ENCODE measurements at places on chromosomes 4 and X. TPM values are rescaled to one million over a fixed set of nuclear protein-coding genes. Genes with fewer than 3 reads are reported as not detected.

GRCh38 chrX:2903366-2903765 lies 25.8 kb downstream of the ARSD start:
- peaks cover 3% of the 10 kb centered on the region for H3K4me1 ChIP-seq
- H3K27me3 ChIP-seq = peaks cover 2% of the 10 kb centered on the region
- DNase-seq = no peak
- no peak overlapping the region for H3K4me3 ChIP-seq

STK26 gene
- total RNA-seq = 60.9 TPM

GRCh38 chrX:96752781-96753180 lies 68.1 kb downstream of the DIAPH2 start:
- no peaks in the 10 kb centered on the region for H3K4me1 ChIP-seq
- no peak overlapping the region for H3K27ac ChIP-seq
- H3K4me3 ChIP-seq = no peak overlapping the region
- peaks cover 2% of the 10 kb centered on the region for H3K36me3 ChIP-seq
- no peaks in the 10 kb centered on the region for H3K27me3 ChIP-seq
- no peak for DNase-seq

DNA sequence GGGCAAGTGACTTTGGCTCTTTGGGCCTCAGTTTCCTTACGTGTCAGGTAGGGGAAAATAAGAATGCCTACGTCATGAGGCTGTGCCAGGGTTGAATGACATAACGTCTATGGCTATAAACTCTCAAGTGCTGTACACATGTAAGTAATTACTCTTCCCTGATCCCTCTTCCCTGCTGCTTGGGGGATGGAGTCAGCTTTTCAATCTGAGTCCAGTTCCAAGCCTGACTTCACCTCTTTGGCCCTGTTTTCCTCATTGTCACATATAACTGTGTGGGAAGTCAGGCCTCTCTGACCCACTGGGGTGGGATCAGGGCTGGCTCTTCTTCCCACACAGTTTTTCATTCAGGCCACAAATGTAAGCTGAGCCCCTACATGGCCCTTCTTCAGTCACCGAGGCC lies 11.4 kb upstream of the CITED1 start:
- no peak for DNase-seq
- H3K36me3 ChIP-seq = no peaks in the 10 kb centered on the region
- H3K4me3 ChIP-seq = no peak overlapping the region
- peaks cover 5% of the 10 kb centered on the region for H3K27me3 ChIP-seq

DNA sequence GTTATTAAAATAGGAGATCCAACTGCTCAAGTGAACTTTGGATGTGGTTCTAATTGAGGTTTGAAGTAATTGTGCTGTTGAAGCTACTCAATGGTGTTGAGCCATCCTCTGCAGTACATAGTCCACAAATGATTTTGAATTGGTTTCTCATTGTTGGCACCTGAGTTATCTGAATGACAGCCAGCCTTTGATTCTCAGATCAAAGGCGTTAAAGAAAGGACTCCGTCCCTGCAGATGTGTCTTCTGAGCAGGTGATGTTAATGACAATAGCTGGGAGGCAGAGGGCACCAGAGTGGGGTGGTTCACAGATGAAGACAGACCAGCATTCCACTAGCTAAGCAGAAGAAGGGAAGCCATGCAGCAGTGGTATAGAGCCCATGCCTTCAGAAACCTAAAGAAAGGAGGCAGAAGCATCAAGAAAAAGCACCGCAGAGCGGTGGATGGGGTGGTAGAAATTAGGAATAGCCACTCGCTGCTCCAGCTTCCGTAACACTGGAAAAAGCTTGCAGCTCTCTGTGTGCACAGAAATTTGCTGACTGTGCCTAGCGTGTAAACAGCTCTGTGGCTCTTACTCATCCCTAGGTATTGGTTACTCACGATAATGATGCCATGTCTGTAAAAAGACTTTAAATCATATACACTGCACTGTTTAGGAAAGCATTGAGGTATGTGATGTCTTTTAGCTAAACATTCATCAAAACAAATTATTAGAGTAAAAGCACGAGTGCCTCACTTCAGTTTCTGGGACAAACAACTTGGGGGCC lies 79.2 kb upstream of the CLCN4 start:
- peaks cover 9% of the 10 kb centered on the region for H3K4me1 ChIP-seq
- H3K4me3 ChIP-seq = no peak overlapping the region
- no peak for DNase-seq
- H3K27me3 ChIP-seq = no peaks in the 10 kb centered on the region
- peaks cover 2% of the 10 kb centered on the region for H3K36me3 ChIP-seq
- H3K27ac ChIP-seq = no peak overlapping the region

PAK3 gene
- total RNA-seq = 1.3 TPM

GRCh38 chr4:83582289-83582785 lies 46.4 kb downstream of the GPAT3 start:
- H3K36me3 ChIP-seq = peaks cover 1% of the 10 kb centered on the region
- no peaks in the 10 kb centered on the region for H3K4me1 ChIP-seq
- no peak for DNase-seq
- no peak overlapping the region for H3K27ac ChIP-seq

DNA sequence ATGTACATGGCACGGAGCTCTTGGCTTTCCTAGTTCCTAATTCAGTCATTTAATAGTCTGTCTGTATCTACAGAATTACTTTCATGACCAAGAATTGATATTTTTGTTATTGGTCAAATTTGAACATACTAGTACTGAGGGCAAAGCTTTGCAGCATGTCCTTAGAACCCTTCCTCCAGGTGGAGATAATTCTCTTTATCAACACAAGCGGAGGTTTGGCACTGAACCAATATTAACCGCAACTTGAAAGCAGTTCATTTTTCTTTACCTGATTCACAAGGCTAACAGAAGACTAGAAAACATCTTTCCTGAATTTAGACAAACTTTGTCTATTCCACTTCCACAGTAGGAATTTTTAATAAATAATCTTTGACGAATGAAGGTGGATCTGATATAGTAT lies 73.8 kb downstream of the TACR3 start:
- no peak for DNase-seq
- no peaks in the 10 kb centered on the region for H3K36me3 ChIP-seq
- no peak overlapping the region for H3K27ac ChIP-seq
- H3K4me3 ChIP-seq = no peak overlapping the region
- H3K27me3 ChIP-seq = no peaks in the 10 kb centered on the region
- no peaks in the 10 kb centered on the region for H3K4me1 ChIP-seq

GRCh38 chr4:38667085-38667893 lies 3.3 kb downstream of the KLF3 start:
- peaks cover 71% of the 10 kb centered on the region for H3K4me1 ChIP-seq
- DNase-seq = peak; percentile 72
- no peaks in the 10 kb centered on the region for H3K36me3 ChIP-seq
- H3K27me3 ChIP-seq = no peaks in the 10 kb centered on the region

REPS2 gene
- not detected for total RNA-seq

DNA sequence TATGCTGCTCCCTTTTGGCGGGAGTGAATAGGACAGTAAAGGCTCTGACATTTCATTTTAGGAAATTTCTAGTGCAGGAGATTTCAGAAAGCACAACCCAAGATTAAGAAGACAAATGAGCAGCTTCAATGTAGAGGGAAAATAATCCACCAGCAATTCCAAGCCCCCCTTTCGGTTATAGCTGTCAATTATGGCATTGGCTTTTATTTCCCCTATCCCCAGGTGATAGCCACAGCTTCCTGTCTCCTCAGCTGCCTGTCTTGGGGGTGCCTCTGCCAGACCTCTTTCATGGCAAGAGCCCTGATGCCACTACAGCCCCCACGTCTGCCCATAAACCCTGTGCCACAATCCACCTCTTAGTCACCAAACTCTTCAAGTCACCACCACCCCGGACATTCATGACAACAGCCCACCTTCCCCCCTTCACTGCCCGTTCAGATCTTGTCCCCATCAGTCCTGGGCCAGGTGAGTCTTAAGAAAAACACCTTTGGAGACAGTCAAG lies 48.4 kb upstream of the CLNK start:
- peaks cover 33% of the 10 kb centered on the region for H3K4me1 ChIP-seq
- no peak overlapping the region for H3K4me3 ChIP-seq
- H3K27me3 ChIP-seq = peaks cover 7% of the 10 kb centered on the region
- DNase-seq = no peak
- no peaks in the 10 kb centered on the region for H3K36me3 ChIP-seq

MAGEA10 gene
- total RNA-seq = not detected

DNA sequence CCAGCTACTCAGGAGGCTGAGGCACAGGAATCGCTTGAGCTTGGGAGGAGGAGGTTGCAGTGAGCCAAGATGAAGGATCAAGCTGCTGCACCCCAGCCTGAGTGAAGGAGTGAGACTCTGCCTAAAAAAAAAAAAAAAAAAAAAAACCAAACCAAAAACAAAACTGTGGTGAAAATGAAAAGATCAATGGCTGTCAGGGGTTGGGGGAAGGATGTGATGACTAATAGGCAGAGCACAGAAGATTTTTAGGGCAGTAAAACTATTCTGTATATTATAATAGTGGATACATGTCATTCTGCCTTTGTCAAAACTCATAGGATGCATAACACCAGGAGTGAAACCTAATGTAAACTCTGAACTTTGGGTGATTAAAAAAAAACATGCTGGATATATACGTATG lies 69.9 kb upstream of the ELOVL6 start:
- peaks cover 4% of the 10 kb centered on the region for H3K4me1 ChIP-seq
- no peak overlapping the region for H3K27ac ChIP-seq
- no peaks in the 10 kb centered on the region for H3K36me3 ChIP-seq
- peaks cover 7% of the 10 kb centered on the region for H3K27me3 ChIP-seq

GRCh38 chrX:153933748-153934147 lies 1.1 kb downstream of the NAA10 start:
- peak overlapping the region; percentile 74 for H3K27ac ChIP-seq
- peaks cover 7% of the 10 kb centered on the region for H3K36me3 ChIP-seq
- no peak for DNase-seq
- H3K27me3 ChIP-seq = no peaks in the 10 kb centered on the region

DNA sequence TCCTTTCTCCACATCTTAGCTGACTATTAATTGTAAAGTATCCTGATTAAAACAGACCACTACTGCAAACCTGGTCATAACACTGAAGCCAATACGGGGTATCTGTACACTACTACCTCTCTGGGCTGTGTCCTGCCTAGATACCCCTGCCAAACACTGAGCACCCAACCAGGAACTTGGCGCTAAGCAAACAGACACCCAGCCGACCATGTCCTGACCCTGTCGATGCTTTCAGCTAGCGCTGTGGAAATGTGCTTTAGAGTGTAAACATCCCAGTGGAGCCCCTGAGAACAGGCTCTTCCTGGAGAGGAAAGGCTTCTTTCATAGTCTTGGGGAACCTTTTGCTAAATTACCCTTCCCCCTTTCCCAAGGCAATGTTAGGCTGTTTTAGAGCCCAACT lies 52.9 kb downstream of the CCNG2 start:
- no peaks in the 10 kb centered on the region for H3K4me1 ChIP-seq
- H3K36me3 ChIP-seq = no peaks in the 10 kb centered on the region
- H3K27ac ChIP-seq = no peak overlapping the region
- no peak overlapping the region for H3K4me3 ChIP-seq
- peaks cover 1% of the 10 kb centered on the region for H3K27me3 ChIP-seq

DNA sequence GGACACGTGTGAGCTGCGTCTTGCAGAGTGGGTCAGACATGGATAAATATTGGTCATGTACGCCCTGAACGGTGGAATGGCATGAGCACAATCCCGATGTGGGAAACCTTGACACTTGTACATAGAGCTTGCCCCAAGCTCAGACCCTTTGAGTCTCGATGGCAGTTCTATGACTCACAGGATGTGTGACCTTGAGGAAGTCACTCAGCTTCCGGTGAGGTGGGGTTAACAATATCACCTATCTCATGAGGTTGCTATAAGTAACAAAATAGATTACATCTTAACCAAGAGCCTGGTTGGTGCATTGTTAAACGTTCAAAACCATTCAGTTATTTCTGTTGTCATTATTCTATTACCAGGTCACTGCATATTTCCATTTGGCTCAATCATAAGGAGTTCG lies 109.1 kb upstream of the TBL1X start:
- no peak overlapping the region for H3K4me3 ChIP-seq
- H3K27ac ChIP-seq = peak overlapping the region; percentile 58
- DNase-seq = peak; percentile 14
- H3K27me3 ChIP-seq = no peaks in the 10 kb centered on the region
- no peaks in the 10 kb centered on the region for H3K36me3 ChIP-seq

DNA sequence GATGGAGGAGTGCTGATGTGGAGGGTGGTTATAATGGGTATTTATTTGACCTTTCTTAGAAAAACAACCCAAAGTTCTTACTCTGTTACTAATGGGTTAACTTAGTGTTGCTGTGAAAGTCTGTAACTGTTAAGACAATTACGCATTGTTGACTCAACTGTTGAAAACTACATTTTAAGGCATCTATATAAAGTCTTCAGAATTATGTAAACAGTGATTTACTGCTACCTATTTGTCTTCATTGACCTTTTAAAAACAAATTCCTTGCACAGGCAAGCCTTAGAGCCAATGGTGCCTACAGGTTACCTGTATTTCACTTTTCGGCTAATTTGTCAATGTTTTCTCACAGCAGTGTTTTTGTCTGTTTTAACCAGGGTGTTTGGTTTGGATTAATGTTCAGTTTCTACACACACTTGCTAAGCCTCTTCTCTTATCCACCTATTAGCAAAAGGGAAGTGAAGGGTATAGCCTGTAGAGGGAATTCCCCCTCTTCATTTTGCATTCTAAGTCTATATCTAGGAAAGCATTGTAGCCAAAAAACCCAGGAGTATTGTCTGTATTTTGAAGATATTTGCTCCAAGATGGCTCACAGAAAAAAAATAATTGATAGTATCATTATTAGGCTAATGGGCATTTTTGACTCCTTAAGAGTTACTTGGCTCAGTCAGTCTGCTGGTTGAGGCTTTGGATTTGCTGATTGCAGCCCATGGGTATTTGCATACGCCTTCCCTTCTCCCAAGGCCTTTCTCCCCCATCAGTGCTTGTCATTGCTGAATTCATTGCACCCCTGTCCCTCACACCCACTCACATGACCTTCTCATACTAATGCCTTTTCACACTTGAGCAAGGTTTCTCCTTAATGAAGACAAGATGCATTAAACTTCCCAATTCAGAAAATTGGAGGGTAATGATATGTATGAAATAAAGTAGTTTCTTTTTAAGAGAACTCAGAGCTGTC lies 30.5 kb downstream of the AFF1 start:
- no peak overlapping the region for H3K27ac ChIP-seq
- DNase-seq = no peak
- peaks cover 26% of the 10 kb centered on the region for H3K4me1 ChIP-seq
- no peaks in the 10 kb centered on the region for H3K27me3 ChIP-seq
- no peak overlapping the region for H3K4me3 ChIP-seq

DNA sequence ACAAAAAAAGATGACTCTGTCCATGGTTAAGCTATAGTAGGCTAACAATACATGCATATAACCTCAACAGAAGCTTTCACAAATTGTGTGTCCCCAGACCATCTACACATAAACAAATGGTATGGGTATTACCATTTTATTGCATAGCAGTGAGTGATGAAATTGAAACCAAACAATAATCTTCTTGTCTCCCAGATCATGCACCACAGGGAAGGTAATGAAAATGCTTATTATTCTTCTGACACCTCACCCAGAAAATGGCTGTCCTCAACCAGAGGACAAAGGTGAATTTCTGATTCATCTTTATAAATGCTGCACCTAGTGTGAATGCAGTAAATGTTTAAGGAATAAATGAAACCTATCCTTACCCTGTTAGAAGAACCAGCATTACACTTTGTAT lies 8.0 kb downstream of the PRSS12 start:
- no peaks in the 10 kb centered on the region for H3K4me1 ChIP-seq
- DNase-seq = no peak
- no peaks in the 10 kb centered on the region for H3K36me3 ChIP-seq
- no peak overlapping the region for H3K27ac ChIP-seq
- H3K4me3 ChIP-seq = no peak overlapping the region
- H3K27me3 ChIP-seq = peaks cover 24% of the 10 kb centered on the region

ARHGAP36 gene
- not detected for total RNA-seq

Measured in activated CD4-positive, alpha-beta memory T cell treated with anti-CD3 and anti-CD28 coated beads for 36 hours (primary cell).